ENCODE measurements at places on chromosomes 12 and 14. TPM values are rescaled to one million over a fixed set of nuclear protein-coding genes. Genes with fewer than 3 reads are reported as not detected.

DNA sequence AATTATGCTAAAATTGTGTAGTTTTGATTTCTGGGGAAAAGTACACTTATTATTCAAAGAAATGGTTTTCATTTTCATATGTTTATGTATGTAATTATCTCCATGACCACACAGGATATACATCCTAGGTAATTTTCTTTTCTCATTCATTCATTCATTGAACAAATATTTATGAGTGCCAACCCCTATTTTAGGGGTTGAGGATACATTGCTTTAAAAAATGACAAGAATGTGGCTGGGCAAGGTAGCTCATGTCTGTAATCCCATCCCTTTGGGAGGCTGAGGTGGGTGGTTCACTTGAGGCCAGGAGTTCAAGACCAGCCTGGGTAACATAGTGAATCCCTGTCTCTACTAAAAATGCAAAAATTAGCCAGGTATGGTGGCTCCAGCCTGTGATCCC lies 40.9 kb downstream of the SGPP1 start:
- H3K36me3 ChIP-seq, result peaks cover 14% of the 10 kb centered on the region
- no peak overlapping the region for H3K27ac ChIP-seq
- no peaks in the 10 kb centered on the region for H3K4me1 ChIP-seq

The RPL6 gene
- 582 TPM for total RNA-seq

GRCh38 chr12:96414637-96415036 lies 14.4 kb upstream of the CDK17 start:
- H3K4me3 ChIP-seq, result no peak overlapping the region
- H3K27ac ChIP-seq, result no peak overlapping the region
- H3K4me1 ChIP-seq, result no peaks in the 10 kb centered on the region
- H3K27me3 ChIP-seq, result no peaks in the 10 kb centered on the region

The CCDC197 gene
- 1.4 TPM for total RNA-seq

- H3K27me3 ChIP-seq, result no peaks in the 10 kb centered on the region
- no peak overlapping the region for H3K27ac ChIP-seq
- no peaks in the 10 kb centered on the region for H3K36me3 ChIP-seq
- peaks cover 39% of the 10 kb centered on the region for H3K4me1 ChIP-seq
- no peak for DNase-seq
Measured at GRCh38 chr12:11771356-11771755, 121.9 kb downstream of the ETV6 start.

The WNT1 gene
- not detected for total RNA-seq

DNA sequence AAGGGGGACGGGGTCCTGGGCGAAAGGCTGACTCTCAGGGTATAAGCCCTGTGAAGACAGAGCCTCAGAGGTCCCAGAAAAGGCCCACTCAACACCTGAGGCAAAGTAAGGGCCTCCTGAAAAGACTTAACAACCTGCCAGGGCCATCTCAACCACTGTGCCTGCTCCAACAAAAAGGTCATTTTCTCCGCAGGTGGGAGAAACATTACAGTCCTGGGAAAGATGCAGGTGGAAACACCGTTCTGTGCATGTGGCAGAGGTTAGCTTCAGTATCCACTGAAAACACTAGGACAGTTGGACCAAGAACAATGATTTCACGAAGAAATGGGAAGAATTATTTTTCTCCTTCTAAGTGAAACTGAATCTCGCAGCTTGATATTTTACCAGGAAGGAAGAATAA lies 50.9 kb downstream of the CCDC88C start:
- peaks cover 10% of the 10 kb centered on the region for H3K4me1 ChIP-seq
- no peaks in the 10 kb centered on the region for H3K36me3 ChIP-seq
- H3K27me3 ChIP-seq, result peaks cover 7% of the 10 kb centered on the region
- no peak overlapping the region for H3K27ac ChIP-seq

DNA sequence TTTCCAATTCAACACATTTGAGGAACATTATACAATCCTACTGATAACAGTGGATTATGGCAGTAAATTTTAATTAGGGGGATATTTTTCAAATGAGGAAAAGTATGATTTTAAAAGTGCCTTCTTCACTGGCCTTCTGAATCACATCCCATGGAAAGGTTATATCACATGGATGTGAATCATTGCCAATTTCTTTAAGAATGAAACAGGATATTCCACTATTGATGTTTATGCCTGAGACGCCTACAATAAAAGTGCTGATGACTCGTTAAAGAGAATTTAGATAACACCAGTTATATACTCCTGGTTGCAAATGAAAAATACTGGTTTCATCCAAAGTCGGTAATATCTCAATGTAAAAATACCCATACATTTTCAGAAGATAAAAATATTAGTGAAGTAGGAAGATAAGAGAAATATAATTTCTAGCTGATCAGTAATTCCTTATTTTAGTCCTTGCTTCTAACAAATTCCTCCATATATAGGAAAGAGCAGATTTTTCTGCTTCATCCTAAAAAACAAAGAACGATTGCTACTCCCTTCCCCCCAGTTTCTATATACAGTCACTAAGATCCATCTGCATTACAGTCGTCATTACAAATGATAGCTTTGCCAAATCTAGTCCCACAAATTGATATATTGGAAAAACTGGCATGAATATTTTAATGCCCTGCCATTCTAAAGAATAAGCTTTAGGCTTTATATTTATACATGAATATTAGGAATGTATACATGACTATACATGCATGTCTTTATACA lies 139.5 kb upstream of the SOX5 start:
- H3K4me1 ChIP-seq, result no peaks in the 10 kb centered on the region
- H3K36me3 ChIP-seq, result no peaks in the 10 kb centered on the region
- no peaks in the 10 kb centered on the region for H3K27me3 ChIP-seq
- H3K27ac ChIP-seq, result no peak overlapping the region
- no peak overlapping the region for H3K4me3 ChIP-seq

The ASCL4 gene
- not detected for total RNA-seq

DNA sequence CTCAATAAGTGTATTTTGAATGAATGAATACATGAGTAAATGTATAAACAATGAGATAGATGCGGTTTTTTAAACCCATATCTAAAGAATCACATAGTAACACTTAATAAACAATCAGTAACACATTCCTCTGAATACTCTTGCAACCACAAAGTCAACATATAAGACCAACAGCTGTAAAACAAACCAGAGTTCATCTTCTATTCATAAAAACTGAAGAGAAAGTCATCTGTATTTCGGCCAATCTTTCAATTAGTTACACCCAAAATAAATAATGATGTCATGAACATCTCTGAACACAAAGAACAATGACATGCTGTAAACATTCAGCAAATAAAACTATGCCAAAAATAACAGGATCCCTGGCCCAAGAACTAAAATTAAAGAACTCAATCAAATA lies 47.2 kb downstream of the ARMH4 start:
- no peaks in the 10 kb centered on the region for H3K4me1 ChIP-seq
- peak overlapping the region; percentile 71 for H3K27ac ChIP-seq
- H3K36me3 ChIP-seq, result no peaks in the 10 kb centered on the region
- H3K27me3 ChIP-seq, result no peaks in the 10 kb centered on the region

DNA sequence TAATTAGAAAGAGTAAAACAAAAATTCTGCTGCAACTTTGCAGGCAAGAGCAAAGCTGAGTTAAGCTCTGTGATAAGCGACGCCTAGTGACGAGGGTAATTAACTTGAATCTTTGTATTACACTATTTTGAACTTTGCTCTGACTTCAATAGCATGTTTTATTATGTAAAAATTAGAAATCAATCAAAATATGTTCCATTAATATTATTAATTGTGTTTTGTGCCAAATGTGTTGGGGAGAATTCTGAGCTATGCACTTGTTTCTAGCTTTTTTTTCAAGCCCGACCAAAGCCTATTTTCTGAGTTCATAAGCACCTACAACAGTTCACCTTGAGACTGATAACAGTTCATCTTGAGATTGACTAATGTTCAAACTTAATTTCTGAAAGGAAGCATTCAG lies 90.1 kb upstream of the PDE3A start:
- H3K27ac ChIP-seq, result no peak overlapping the region
- no peaks in the 10 kb centered on the region for H3K27me3 ChIP-seq
- H3K36me3 ChIP-seq, result no peaks in the 10 kb centered on the region
- H3K4me3 ChIP-seq, result no peak overlapping the region
- H3K4me1 ChIP-seq, result peaks cover 13% of the 10 kb centered on the region
- no peak for DNase-seq

GRCh38 chr14:100590726-100591452 lies 3.7 kb upstream of the BEGAIN start:
- H3K4me1 ChIP-seq, result peaks cover 9% of the 10 kb centered on the region
- H3K4me3 ChIP-seq, result no peak overlapping the region
- H3K36me3 ChIP-seq, result no peaks in the 10 kb centered on the region
- peaks cover 34% of the 10 kb centered on the region for H3K27me3 ChIP-seq

DNA sequence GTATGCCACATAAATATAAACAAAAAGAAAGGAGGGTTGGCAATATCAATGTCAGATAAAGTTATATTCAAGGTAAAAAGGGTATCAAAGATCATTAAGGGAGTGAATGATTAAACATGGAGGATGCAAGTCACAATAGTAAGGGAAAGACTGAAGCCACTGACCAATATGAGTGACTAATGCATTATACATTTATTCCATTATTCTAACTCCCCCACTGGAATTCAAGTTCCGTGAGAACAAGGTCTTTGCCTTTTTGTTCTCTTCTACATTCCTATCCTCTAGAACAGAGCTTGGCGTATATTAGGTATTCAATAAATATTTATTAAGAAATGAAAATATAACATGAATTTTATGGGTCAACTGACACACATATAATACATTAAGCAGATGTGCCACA lies 30.7 kb downstream of the MAP4K5 start:
- H3K4me1 ChIP-seq, result peaks cover 12% of the 10 kb centered on the region
- no peak for DNase-seq
- peaks cover 24% of the 10 kb centered on the region for H3K36me3 ChIP-seq
- H3K27ac ChIP-seq, result no peak overlapping the region
- H3K4me3 ChIP-seq, result no peak overlapping the region
- H3K27me3 ChIP-seq, result no peaks in the 10 kb centered on the region

GRCh38 chr12:98073610-98074009 lies 441.8 kb upstream of the TMPO start:
- no peak overlapping the region for H3K4me3 ChIP-seq
- H3K27me3 ChIP-seq, result no peaks in the 10 kb centered on the region
- no peak for DNase-seq
- no peak overlapping the region for H3K27ac ChIP-seq
- no peaks in the 10 kb centered on the region for H3K4me1 ChIP-seq

GRCh38 chr14:66530526-66530925 lies 22.6 kb downstream of the GPHN start:
- H3K4me3 ChIP-seq, result no peak overlapping the region
- no peak for DNase-seq
- H3K4me1 ChIP-seq, result no peaks in the 10 kb centered on the region
- H3K27me3 ChIP-seq, result no peaks in the 10 kb centered on the region
- H3K36me3 ChIP-seq, result no peaks in the 10 kb centered on the region
- H3K27ac ChIP-seq, result no peak overlapping the region

DNA sequence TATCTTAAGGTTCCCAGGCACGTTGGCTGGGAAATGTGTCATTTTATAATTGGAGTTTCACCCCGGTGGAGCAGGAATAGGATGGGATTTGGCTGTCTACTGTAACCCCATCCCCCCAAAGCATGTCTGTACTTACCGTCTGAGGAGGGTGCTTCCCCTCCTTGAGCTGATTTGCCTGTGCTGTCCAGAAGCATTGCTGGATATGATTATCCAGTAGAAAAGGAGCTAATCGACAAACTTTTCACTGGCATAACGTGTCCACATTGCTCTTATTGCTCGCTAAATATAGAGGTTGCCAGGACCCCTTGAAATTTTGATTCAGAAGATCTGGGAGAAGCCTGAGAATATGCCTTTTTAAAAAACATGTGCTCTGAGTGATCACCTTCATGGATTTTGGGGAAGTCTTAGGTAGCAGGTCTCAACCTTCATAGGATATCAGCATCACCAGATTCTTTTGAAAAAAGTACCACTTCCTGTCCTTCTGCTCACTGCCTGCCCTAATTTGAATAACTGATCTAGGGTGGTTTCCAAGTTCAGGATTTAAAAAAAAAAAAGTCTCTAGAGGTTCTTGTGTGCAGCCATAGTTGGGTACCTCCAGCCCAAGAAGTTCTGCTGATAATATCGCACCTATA lies 80.4 kb upstream of the KCNA1 start:
- DNase-seq, result no peak
- H3K4me3 ChIP-seq, result no peak overlapping the region
- no peak overlapping the region for H3K27ac ChIP-seq
- H3K4me1 ChIP-seq, result no peaks in the 10 kb centered on the region
- H3K36me3 ChIP-seq, result no peaks in the 10 kb centered on the region

The RAB3IP gene
- total RNA-seq, result 31.0 TPM

The ALX1 gene
- total RNA-seq, result not detected

The PRICKLE1 gene
- 39.2 TPM for total RNA-seq

- H3K36me3 ChIP-seq, result no peaks in the 10 kb centered on the region
- H3K27ac ChIP-seq, result no peak overlapping the region
- no peak overlapping the region for H3K4me3 ChIP-seq
- DNase-seq, result no peak
- peaks cover 11% of the 10 kb centered on the region for H3K27me3 ChIP-seq
- no peaks in the 10 kb centered on the region for H3K4me1 ChIP-seq
Measured at GRCh38 chr12:113683574-113683973, 211.9 kb upstream of the LHX5 start.

DNA sequence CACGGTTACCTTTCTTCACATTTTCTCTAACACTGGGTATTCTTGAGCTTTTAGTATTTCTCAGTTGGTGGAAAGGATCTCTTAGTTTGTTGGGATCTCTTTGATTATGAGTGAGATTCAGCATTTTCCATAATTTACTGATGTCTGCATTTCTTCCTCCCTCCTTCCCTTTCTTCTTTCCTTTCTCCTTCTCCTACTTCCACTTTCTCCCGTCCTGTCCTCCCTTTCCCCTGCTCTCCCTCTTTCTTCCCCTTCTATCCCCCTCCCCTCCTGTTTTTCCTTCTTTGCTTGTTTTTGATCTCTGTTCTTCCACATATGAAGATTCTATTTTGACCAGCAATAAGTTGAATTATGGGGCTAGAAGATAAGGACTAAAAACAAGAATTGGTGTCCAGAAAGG lies 66.9 kb downstream of the FUT8 start:
- no peak overlapping the region for H3K27ac ChIP-seq
- H3K36me3 ChIP-seq, result no peaks in the 10 kb centered on the region
- H3K27me3 ChIP-seq, result no peaks in the 10 kb centered on the region

The NPFF gene
- not detected for total RNA-seq

DNA sequence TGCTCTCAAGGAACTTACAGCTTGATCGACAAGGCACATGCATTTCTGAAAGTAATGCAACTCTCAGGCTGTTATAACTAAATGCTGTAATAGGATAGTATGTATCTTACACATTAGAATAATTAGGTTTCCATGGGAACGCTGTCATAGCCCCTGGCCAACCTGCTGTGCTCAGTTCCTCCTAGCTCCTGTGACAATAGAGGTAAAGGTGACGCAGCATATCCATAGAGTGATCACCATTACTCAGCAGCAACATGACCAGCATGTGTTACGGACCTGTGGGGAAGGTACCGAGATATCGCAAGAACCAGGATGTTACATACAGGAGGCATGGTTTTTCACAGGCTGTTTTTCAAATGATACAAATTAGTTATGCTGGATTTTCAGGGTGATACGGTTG lies 150.7 kb downstream of the CAND1 start:
- H3K4me1 ChIP-seq, result no peaks in the 10 kb centered on the region
- no peak overlapping the region for H3K4me3 ChIP-seq
- H3K27me3 ChIP-seq, result no peaks in the 10 kb centered on the region
- H3K36me3 ChIP-seq, result no peaks in the 10 kb centered on the region
- DNase-seq, result no peak
- H3K27ac ChIP-seq, result no peak overlapping the region

GRCh38 chr14:21038441-21039422 lies 3.4 kb upstream of the RNASE7 start:
- no peaks in the 10 kb centered on the region for H3K27me3 ChIP-seq
- H3K36me3 ChIP-seq, result no peaks in the 10 kb centered on the region
- H3K27ac ChIP-seq, result peak overlapping the region; percentile 59
- peak; percentile 82 for DNase-seq

Data from heart left ventricle (tissue), 16 donors.